Activated naive CD4-positive, alpha-beta T cell (primary cell): ENCODE measurements at places on chromosomes 4 and X.

DNA sequence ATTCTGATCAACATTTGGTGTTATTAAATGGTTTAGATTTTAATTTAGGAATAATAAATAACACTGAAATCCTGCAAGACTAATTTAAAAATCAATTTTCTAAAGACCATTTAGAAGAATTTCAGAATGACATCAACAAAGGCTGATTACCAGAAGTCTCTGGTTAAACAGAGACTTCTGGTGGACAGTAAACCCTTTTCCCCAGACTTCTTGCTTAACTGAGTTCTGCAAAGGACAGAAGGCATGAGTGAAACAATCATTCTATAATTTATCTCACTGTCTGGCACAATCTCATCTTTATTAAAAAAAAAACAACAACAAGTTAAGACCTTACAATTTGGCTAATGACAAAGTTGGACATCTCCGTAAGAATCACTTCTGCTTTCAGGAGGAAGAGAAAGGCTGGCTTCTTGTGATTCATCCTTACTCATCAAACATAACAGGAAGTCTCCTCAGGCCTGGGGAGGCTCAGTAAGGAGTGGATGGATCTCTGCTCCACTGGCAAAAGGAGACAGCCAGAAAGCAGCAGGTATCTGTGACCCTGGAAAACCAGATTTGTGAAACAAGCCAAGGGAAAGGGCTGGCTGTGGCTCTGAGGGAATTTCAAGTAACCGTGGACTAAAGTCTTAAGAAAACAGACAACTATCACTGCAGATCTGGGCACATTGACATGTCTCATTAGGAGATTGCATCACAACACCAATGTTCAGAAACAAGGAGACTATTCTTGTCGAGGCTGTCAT is 908 bp upstream of the TLR6 start:
- no peak for DNase-seq

DNA sequence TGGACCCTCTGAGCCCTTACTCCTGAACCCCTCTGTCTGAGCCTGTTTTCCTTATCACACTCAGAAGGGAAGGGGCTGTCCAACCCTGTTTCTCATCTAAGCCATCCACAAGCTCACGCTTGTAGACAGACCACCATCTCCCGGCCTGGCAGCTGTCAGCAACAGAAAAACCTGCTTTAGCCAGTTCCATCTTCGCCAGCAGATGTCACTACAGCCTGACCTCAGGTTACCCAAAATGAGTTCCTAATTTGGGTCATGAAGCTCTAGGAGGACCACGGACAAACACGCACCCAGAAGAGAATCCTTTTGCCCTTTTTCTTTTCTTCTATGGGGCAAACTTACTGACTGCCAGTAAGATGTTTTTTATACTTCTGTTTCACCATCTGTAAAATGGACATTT is 445.4 kb downstream of the BCOR start:
- no peak for DNase-seq

GRCh38 chr4:124530464-124531077 is 182.0 kb downstream of the ANKRD50 start:
- no peak for DNase-seq

GRCh38 chr4:74292111-74292870 is 16.0 kb upstream of the EPGN start:
- DNase-seq = no peak
